ENCODE measurements at places on chromosomes 2 and 18.

GRCh38 chr2:98827625-98828368, 96.9 kb upstream of the MGAT4A start:
- DNase-seq, result no peak

DNA sequence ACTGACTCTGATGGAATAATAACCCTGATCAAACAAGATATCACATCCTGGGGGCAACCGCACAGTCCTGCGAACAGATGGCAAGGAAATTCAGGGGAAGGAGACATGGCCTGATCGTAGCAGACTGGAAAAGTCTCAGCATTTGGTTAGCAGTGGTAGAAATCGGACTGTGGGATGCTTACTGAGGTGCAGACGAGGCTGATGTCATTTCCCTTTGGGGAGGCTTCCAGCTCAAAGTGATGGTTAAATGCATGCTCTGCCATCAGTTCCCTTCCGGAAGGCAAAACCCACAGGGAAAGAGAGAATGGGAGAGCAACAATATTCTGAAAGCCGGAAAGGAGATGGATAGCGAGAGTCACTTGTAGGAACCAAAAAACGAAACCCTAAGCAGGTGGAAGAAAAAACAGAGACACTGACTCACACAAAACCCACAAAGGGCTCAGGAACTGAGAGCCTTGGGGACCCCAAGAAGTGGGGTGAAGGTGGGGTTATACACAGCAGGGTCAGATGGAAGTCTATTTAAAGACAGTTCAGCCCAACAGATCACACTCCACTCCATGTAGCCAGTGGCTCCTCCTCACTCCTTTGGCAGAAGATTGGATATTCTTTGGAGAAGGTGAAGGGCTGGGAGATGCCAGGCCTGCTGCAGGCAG, 93.1 kb downstream of the INPP5D start:
- DNase-seq, result no peak

DNA sequence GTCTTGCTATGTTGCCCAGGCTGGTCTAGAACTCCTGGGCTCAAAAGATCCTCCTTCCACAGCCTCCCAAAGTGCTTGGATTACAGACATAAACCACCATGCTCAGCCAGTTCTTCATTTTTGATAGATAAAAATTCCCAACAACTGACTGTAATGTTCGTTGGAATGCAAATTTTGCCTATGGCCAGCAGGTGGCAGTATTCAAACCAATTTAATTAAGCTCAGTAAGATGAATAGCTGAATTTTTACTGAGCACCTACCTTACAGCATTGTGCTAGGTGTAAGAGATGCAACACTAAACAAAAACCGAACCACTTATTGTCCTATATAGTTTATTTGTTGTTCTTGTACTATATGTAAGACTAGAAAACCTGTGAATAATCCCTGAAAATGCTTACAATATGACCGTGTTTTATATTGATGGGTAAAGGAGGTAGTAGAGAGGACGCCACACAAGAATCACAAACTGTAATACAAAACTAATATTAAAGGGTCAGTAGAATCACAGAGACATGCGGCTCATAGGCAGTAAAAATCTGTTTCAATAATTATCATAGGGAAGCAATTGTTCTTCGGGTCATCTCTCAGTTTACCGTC, 8.2 kb upstream of the TMEM182 start:
- peak; percentile 22 for DNase-seq

- no peak for DNase-seq
Measured at GRCh38 chr2:195910570-195910969, 158.1 kb downstream of the DNAH7 start.

DNA sequence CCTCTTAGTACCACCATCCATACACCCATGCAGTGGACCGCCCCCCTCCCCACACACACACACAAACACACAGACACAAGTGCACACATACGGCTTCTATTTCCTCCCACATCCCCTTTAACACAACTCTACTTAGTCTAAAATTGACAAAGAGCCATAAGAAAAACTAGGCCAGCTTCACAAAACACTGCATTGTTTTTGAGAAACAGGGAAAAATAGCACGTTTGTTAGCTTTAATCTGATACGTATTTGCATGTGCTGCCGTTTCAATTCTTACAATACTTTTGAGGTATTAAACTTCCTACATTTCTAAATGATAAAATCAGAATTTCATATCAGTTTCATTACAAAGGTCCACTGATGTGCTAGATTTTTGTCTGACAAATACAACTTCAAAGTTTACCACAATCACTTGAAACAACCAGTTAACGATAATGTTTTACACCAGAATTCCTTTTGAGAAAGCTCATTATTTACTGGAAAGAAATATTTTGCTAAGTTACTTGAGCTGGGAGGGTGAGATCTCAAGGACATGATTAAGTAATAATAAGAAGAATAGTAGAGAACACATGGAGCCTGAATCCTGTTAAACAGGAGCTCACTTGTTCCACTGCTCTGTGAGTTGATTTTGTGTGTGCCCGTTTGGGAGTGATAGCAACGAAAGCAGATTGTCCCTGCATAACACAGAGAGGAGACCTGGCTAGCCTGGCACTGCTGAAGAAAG, 74.5 kb downstream of the MOGAT1 start:
- no peak for DNase-seq

DNA sequence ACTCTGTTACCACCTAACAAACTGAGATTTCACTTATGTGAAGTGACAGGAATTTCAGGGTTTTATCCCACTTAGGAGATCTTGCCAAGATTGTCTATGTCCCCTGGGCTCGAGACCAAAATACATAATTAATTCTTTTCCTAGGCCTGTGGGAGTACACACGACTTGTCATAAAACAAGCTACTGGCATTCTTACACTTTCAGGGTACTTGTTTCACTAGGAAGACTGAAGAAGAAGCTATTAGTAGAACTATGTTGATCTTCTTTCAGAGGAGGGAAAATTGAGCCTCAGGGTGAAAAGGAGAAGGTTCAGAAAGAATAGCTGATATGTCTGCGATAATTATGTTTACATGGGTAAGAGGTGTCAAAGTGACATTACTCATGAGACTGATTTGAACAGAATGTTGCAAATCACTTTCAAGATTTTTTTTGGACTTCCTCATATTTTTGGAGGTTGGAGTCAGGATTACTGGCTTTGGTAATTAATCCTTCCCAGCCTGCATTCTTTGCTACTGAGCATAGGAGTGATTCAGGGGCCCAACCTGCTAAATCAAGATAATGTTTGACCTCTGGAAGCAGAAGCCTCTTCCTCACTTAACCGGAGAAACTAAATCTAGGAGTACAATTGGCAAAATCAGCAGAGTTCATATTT, 240.0 kb upstream of the NT5C1B start:
- DNase-seq, result no peak

- DNase-seq, result peak; percentile 2
Measured at GRCh38 chr2:71935262-71935848, 212.3 kb downstream of the CYP26B1 start.

DNA sequence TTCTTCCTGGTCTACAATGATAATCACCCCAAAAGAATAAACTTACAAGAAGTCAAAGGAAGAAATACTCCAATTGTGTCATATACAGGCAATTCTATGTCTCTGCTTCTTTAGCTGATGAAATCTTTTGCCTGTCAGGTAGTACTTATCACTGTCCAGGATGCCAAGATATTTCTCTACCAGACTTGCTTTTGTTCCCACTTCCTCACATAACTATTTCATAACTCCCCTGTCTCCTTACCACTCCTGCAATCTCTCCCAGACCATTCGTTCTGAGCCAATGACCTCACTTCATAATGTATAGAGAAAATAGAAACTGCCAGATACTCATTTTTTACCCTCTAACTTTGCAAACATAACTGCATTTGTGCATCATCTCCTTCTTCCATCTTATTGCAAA, 39.1 kb downstream of the HNMT start:
- DNase-seq, result no peak

GRCh38 chr2:74812787-74813590, 20.9 kb upstream of the HK2 start:
- DNase-seq, result no peak

DNA sequence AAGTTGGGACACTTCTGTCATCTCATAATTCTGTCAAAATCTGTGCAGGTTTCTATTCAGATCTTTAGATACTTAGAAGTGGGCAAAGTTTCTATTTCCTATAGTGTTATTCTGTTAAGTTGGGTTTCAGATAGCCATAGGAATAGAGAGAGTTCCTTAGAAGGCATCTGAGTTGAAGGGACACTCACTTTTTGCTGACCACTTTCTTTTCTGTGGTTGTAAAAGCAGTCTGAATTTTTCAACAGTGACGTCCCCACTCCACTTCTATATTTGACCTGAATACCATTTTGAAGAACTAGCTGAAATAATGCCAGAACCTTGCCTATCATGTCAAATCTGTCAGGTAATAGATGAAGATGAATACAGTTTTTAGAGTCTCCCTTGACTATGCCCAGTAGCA, 267.3 kb downstream of the SPAG16 start:
- DNase-seq, result no peak

- DNase-seq, result no peak
Measured at GRCh38 chr18:74708169-74708568, 110.5 kb downstream of the ZNF407 start.

DNA sequence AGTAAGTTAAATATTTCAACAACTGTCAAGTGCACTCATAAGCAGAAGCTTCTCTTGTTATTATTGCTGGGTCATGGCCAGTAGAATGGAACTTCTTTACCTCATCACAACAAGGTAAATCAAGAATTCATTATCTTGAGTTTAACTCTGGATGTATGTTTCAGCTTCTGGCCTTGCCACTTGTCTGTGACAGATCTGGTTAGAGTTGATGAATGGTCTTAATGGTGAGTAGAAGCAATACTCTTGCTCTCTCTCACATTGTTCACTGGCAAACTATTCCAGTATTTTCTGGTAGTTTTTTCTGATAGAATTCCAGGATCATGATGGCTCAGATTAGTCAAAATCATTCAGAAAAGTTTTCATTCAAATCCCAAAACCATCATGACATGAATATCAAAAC, 51.3 kb upstream of the NR4A2 start:
- DNase-seq, result no peak

GRCh38 chr2:31004257-31004656, 134.0 kb downstream of the GALNT14 start:
- DNase-seq, result no peak

DNA sequence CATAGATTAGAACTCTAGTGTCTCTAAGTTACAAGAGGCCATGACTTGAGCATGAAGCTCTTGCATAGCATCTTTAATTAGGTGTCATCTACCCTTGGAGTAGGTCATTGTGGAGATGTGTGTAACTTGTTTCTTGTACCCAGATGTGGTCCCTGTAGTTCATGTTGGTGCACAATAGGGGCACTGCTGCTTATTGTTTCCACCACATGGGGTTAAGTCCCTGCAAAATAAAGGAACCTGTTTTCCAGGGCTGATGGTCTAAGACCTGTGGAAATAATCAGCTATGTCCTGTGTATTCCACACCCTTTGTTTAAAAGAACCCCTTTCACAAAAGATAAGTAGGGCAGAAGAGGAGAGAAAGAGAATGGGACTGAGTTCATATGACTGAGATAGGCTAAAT, 28.6 kb downstream of the ASXL3 start:
- DNase-seq, result no peak

DNA sequence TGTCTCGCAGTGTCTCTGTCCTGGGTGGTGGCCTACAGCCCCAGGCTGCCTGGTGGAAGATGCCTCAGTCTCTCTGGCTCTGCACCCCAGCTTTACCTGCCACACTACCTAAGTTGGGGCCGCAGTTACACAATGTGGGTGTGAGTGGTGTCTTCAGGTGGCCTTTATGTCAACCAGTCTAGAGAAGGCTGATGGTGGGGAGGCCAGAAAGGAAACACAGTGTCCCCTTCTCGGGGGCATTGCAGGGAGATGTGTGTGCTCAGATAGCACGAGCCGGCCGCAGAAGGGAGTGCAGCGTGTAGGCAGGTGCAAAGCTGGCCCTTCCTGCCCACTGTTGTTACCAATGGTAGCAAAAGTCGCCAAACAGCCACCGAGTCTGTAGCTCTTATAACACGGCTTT, 216.1 kb downstream of the SH3RF3 start:
- no peak for DNase-seq

DNA sequence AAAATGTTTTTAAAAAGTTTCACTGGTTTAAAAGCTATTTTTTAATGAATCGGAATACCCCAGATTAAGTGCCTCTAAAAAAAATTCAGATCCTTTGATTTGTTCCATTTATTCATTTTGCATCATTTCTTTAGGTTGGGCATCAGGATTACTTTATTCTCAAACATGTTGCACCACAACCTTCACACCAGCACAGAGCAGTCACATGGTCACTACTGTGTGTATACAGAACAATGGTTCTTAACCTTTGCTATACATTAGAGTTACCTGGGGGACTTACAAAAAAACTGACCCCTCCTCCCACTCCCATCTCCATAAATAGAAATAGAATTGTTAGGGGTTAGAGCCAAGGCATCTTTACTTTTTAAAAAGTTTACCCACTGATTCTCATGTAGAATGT, 218.2 kb downstream of the AGPS start:
- DNase-seq, result no peak

GRCh38 chr2:28582152-28582551, 86.3 kb downstream of the PLB1 start:
- DNase-seq, result no peak

DNA sequence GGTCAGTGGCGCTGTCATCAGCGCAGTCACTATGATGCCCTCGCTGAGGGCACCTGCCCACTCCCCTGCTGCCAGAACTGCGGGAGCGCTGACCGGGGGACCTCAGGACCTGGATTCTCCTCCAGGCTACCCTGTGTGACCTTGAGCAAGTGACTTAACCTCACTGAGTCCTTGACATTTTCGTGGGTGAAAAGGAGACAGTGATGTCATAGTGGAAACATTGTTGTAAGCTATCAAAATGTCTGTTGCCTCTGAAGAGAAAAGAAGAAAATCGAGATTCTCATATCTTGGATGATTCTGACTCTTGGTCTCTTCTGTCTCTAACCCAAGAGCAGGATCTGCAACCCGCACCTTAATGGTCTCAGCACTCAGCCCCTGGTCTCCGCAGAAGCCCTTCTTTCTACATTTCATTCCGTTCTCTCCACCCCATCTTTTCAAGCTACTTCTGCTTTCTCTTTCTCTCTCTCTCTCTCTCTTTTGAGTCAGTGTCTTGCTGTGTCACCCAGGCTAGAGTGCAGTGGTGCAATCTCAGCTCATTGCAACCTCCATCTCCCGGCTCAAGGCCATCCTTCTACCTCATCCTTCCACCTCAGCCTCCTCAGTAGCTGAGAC, 978 bp upstream of the TUBA4A start:
- peak; percentile 57 for DNase-seq

DNA sequence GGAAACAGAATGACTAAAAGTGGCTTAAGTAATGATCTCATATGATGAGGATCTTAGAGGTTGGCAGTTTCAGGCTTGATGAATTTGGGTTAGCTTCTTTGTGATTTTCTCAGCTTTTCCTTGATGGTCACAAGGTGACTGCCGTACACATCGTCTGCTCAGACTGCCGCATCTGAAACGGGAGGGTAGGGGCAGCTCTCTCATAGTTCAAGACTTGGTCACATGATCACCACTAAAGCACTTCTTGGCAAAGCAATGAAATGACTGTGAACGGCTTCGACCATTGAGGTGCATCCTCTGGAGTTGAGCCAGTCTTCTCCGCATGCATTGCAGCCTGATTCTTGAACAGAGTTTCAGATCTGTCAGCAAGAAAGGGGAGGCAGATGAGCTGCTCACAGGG, 43.8 kb downstream of the LPIN1 start:
- DNase-seq, result no peak

Measured in GM10248 (cell line).